ENCODE measurements at places on chromosomes 3 and 15.
A peak's percentile ranks its signal among the peaks of the same experiment; 100 is the strongest.

- DNase-seq, result no peak
Observed at GRCh38 chr3:172061724-172062184, 22.4 kb downstream of the FNDC3B start.

GRCh38 chr15:69539345-69539744 is 86.7 kb downstream of the RPLP1 start:
- DNase-seq, result no peak

GRCh38 chr3:67655364-67656121 is 1.1 kb upstream of the SUCLG2 start:
- DNase-seq, result no peak

DNA sequence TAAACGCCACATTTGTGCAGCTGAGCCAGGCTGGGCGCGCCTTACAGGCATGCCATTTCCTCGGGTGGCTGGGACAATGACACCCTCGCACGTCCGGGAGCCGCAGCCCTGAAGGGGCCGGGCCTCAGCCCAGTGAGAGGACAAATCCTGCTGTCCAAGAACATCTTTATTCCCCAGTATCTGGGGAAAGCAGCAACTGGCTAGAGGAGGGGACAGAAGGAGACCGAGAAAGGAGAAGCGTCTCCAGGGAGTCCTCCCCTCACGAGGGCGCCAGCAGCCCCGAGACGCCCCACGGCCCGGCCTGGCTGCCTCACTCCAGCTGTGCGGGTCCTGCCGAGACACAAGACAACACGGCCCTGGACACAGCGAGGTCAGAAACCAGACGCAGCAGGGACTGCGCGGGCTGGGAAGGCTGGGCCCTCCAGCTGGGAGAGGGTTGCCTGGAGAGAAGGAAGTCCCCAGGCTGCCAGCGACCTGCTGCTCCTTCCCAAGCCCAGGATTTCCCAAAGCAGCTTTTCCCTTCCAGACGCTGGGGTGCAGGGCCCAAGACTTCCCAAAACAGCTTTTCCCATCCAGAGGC is 130.2 kb downstream of the CHSY1 start:
- DNase-seq, result peak; percentile 65

DNA sequence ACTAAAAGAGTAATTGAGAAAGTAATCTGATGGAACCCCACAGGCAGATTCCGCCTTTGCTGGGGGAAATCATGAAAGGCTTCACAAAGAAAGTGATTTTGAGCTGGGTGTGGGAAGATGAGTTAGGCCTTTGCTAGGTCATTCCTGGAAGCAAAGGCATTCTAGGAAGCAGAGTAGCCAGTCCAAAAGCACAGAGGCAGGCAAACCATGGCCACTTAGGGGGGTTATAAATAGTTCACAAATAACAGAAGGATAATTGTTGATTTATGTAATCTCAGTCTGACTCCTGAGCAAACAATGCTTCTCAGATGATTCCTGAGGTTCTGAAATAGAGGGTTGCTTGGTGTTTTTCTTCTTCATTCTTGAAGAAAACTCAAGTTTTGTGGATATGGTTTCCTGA is 576.3 kb downstream of the NTRK3 start:
- no peak for DNase-seq

- no peak for DNase-seq
Observed at GRCh38 chr15:89375093-89376005, 40.7 kb upstream of the POLG start.

DNA sequence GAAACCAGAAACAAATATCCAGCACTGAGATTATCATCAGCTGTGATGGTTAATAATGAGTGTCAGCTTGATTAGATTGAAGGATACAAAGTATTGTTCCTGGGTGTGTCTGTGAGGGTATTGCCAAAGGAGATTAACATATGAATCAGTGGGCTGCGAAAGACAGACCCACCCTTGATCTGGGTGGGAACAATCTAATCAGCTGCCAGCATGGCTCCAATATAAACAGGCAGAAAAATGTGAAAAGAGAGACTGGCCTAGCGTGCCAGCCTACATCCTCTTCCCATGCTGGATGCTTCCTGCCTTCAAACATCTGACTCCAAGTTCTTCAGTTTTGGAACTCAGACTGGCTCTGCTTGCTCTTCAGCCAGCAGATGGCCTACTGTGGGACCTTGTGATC is 869.5 kb downstream of the SI start:
- peak; percentile 40 for DNase-seq

GRCh38 chr3:129278966-129279906 is 566 bp downstream of the HMCES start:
- DNase-seq, result peak; percentile 42

DNA sequence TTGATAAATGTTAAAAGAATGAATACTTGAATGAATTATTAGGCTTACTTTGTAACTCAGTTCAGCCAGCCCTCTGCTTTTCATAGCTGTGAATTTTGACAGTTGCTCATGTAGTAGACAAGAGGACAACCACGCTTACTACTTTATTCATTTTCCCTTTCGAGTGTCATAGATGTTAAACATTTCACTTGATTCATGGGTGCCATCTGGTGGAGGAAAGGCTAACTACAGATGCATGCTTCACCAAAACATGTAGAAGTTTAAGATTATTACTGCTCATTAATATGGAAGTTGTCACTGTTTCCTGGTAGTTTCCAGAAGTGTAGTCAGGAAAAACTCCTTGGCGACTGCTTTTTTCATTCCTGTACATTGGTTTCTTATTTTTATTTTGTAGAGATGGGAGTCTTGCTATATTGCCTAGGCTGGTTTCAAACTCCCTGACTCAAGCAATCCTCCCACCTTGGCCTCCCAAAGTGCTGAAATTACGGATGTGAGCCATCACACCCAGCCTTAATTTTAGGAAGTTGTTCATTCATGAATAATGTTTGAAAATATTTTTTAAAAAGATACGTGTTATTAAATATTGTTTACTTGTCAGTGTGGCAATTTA is 163.2 kb downstream of the B3GALNT1 start:
- peak; percentile 69 for DNase-seq

- no peak for DNase-seq
Observed at GRCh38 chr15:75732177-75732808, 19.6 kb upstream of the CSPG4 start.

DNA sequence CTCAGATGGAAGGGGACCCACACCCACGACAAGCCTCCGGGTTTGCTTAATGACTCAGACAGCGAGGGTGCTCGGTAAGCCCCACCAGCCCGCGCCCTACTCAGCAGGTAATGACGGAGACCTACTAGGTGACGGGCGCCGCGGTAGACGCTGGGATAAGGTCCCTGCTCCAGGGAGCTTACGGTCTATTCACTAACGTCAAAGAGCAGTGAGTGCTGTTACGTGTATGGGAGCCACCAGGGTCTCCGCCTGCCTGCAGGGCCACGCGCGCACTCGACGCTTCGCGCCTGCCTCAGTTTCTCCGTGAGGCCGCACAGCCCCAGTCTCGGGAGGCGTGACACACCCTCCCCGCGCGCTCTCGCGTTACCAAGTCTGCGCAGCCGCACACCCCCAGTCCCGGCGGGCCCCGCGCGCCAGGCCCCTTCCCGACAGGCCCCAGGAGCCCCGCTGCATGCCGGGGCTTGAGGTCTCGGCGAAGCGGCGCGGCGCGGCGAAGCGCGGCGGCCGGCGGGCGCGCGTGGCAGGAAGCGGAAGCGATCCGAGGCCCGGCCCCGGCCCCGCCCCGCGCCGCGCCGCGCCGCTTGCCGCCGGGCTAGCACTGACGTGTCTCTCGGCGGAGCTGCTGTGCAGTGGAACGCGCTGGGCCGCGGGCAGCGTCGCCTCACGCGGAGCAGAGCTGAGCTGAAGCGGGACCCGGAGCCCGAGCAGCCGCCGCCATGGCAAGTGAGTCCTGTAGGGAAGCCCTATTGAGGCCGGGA is at the start of gene SEC61A1:
SEC61A1 (plus strand) TSS at position 601 of the 758 bp plus-strand sequence; CDS start at position 717, 116 bp downstream.
- peak; percentile 97 for DNase-seq

GRCh38 chr15:39777496-39777895 is 5.1 kb downstream of the FSIP1 start:
- DNase-seq, result no peak

DNA sequence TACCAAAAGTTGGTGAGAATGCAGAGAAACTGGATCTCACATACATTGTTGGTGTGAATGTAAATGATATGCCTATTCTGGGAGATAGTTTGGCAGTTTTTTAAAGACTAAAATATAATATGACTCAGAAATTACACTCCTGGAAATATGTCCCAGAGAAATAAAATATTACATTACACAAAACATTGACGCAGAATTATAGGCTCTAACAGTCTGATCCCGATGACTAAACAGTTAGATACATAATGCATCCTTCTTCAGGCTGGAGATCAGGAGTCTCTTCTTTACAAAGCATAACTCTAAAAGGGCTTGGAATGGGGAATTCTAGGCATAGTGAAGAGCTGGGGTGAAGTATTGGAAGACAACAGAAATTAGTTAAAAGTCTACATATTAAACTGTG is 586.2 kb upstream of the NECTIN3 start:
- DNase-seq, result no peak

GRCh38 chr3:33848624-33849347 is 50.4 kb downstream of the PDCD6IP start:
- no peak for DNase-seq

- DNase-seq, result no peak
Observed at GRCh38 chr15:92130906-92131305, 262.8 kb upstream of the ST8SIA2 start.

DNA sequence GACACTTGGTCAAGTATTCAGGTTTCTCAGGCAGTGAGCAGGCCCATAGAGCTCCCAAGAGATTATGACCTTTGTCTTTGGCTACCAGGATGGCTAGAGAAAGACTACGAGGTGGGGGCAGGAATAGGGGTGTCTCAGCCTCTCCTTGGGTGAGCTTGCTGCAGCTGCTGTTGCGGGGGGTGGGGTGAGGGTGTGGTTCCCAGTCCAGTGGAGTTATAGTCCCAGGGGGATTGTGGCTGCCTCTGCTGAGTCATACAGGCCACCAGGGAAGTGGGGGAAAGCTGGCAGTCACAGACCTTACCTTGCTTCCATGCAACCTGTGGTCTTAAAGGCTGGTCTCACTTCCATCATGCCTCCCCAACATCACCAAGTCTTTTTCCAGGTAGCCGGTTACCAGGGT is 31.7 kb downstream of the ATP2C1 start:
- peak; percentile 81 for DNase-seq

GRCh38 chr15:62591842-62592838 is 427.1 kb upstream of the C2CD4B start:
- peak; percentile 34 for DNase-seq

All from fibroblast of skin of scalp (primary cell).